ENCODE measurements at places on chromosomes 16 and 17. TPM values are rescaled to one million over a fixed set of nuclear protein-coding genes. Genes with fewer than 3 reads are reported as not detected.

The CA4 gene
- 1.7 TPM for total RNA-seq

GRCh38 chr16:75763204-75763603 lies 36.9 kb upstream of the CPHXL start:
- H3K36me3 ChIP-seq = no peaks in the 10 kb centered on the region
- no peak for DNase-seq
- no peaks in the 10 kb centered on the region for H3K4me1 ChIP-seq

GRCh38 chr16:31081428-31082351 lies 7.1 kb downstream of the PRSS53 start:
- no peak overlapping the region for H3K4me3 ChIP-seq
- DNase-seq = no peak
- no peaks in the 10 kb centered on the region for H3K27me3 ChIP-seq
- peaks cover 54% of the 10 kb centered on the region for H3K36me3 ChIP-seq
- H3K4me1 ChIP-seq = no peaks in the 10 kb centered on the region
- H3K27ac ChIP-seq = no peak overlapping the region

The CALB2 gene
- 0.97 TPM for total RNA-seq

The SPATA22 gene
- total RNA-seq = not detected

Data from H9 (cell line).